Fibroblast of the aortic adventitia (primary cell): ENCODE measurements at places on chromosomes 4 and X. TPM values are rescaled to one million over a fixed set of nuclear protein-coding genes. Genes with fewer than 3 reads are reported as not detected.

Gene IRS4
- not detected in 2 replicates for total RNA-seq

Gene SHROOM3
- total RNA-seq, result 1.6 and 18.0 TPM in 2 replicates

Gene MYL5
- total RNA-seq, result 11.0 and 20.4 TPM in 2 replicates

Gene F8A2
- not detected in 2 replicates for total RNA-seq

Gene MAGEC2
- total RNA-seq, result 0.09 TPM in 1 of 2 replicates, not detected in the other

Gene STK32B
- 4.0 and 5.3 TPM in 2 replicates for total RNA-seq

GRCh38 chrX:110026099-110026844 is 23.4 kb downstream of the TMEM164 start:
- peak; percentile 40 for DNase-seq

DNA sequence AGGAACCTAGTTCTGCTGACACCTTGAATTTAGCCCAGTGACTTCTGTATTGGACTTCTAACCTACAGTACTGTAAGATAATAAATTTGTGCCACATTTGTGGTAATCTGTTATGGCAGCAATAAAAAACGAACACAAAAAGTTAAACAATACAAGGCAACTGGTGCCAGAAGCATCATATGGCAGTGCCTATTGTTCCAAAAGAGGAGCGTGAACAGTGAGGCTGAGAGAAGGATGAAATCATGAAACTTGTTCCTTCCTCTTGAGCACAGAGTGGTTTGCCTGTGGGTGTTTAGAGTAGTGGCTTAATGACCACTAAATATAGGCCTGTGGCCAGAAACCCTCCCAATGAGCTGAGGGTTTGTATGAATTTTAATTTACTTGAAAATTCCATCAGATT is 69.7 kb upstream of the PGRMC2 start:
- DNase-seq, result peak; percentile 74

GRCh38 chrX:43560247-43560946 is 95.7 kb upstream of the MAOA start:
- no peak for DNase-seq

DNA sequence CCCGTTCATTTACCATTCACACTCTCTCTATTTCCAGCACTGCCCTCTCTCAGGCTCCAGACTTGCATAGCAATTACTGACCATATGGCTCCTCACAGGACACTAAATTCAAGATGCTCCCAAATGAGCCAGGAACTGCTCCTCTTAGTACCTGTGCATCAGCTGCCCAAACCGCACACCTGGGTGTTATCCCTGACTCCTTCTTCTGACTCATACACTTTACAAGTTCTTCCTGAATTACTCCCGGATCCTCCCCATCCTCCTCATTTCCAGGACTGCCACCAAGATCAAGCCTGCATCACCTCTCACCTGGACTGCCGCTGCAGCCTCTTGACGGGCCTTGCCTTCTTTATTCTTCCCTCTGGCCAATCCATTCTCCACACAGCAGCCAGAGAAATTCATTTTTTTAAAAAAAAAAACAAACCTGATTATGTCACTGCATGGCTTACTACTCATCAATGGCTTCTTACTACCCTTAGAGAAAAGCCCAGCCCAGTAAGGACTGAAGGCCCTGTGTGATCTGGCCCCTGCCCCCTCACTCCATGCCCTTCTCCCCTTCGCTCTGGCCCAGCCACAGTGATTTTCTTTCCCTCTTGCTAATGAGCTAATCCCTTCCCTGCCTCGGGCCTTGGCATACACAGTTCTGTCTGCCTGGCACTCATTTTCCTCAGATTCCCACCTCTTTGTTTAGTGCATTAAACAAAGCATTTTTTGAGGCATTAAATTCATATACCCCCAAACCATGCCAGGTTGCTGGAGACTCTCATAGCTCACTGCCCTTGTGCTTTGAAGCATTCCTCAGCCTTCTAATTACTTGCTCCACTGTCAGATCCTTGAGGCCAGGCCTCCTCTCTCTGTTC is 92.0 kb downstream of the PDGFRA start:
- no peak for DNase-seq

- peak; percentile 75 for DNase-seq
Observed at GRCh38 chr4:120921456-120922380, 808 bp downstream of the PRDM5 start.

DNA sequence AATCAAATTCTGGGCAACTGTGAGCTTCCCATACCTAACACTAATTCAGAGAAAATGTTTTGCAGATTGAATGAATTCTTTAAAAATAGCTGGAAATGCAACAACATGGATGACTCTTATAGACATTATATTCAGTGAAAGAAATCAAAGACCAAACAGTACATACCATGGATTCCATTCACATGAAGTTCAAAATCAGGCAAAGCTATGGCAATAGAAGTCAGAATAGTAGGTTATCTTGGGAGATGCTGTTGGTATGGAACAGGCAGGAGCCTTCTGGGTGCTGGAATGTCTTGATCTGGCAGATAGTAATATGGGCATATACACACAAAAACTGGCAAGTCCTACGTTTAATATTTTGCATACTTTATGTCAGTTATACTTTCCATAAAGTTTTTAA is 25.5 kb upstream of the CBLL2 start:
- DNase-seq, result peak; percentile 54

DNA sequence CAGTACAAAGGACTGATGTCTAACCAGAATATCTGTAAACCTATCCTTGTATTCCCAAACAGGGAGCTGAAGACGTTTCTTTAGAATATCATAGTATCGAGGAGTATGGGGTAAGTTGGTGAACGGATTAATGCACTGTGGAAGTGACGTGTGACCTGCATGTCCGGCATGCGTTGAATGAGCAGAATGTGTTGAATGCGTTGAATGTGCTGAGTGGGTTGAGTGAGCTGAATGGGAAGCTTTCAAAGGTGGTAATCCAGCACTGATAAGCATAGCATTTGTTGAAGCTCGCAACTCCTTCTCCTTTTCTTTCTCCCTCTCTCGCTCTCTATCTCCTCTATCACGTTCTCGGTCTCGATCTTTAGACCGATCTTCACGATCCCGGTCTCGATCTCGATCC is 8.1 kb downstream of the DHX15 start:
- no peak for DNase-seq
